ENCODE measurements at places on chromosomes 11 and 22.

GRCh38 chr22:23549198-23549595 lies 30.9 kb downstream of the IGLL1 start:
- no peak for DNase-seq

DNA sequence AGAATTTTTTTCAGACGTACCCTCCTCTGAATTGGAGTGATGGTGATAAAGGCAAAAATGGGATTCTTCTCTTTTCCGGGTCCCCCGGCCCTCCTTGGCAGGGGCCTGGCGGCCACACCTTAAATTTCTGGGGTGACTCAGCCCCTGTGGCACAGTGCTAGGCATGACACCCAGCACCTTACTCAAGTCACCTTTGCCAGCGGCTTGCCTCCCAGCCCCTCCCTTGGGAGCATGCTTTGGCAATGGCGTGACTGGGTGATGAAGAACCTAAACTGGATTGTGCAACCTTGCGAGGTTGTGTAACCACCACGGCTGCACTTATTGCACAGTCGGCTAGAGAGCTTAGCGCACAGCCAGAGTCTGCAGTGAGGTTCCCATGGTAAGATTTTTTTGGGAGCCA lies 16.2 kb upstream of the LDLRAD3 start:
- no peak for DNase-seq

GRCh38 chr11:81444297-81444696 lies 1289.4 kb downstream of the FAM181B start:
- no peak for DNase-seq

DNA sequence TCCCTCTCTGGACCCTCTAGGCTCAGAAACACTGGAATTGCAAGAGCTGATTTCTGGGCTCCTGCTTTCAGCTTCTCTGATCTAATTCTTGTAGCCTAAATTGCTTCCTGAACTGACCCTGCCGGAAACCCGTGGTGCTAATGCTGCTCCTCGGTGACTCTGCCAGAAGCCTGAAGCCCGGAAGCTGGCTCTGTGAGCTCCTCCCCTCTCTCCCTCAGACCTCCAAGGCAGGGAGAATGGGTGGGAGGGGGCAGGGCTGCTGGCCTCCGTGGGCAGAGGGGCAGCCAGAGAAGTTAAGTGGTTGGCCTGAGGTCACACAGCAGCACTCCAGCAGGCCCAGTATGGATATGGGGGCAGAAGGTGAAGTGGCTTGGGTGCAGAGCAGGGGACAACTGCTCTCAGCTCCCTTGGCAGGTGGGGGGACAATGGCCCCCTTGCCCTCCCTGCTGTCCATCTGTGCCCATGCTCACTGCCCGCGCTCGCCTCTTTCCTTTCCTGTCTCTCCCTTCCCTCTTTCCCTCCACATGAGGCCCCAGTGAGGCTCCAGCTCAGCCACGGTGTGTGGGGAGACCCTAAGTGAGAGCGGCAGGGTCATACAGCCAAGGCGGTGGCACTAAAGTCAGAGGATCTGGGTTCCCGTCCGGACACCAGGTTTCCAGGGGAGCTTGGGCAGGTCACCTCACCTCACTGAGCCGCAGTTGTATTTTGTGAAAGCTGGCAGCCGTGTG lies 16.2 kb downstream of the CAPN5 start:
- peak; percentile 78 for DNase-seq

- DNase-seq = peak; percentile 67
These were observed 369 bp downstream of the DGCR8 start for GRCh38 chr22:20080445-20080775.

DNA sequence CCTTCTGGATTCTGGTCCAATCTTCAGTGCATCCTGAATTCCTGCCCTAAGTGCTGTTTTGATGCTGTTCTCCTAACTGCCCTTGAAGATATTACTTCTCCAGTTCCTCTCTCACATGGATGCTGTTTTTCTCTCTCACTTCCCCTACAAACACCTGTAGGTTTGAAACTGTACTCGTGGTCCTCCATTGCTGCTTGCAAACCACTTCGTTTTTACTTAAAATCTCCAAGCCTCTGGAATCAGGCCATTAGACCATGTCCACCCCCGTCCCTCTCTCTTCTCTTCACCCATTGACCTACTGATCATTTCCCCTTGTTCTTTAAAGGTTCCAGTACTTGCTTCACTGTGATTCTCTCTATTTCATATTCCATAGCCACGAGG lies 988.1 kb downstream of the NTM start:
- no peak for DNase-seq

DNA sequence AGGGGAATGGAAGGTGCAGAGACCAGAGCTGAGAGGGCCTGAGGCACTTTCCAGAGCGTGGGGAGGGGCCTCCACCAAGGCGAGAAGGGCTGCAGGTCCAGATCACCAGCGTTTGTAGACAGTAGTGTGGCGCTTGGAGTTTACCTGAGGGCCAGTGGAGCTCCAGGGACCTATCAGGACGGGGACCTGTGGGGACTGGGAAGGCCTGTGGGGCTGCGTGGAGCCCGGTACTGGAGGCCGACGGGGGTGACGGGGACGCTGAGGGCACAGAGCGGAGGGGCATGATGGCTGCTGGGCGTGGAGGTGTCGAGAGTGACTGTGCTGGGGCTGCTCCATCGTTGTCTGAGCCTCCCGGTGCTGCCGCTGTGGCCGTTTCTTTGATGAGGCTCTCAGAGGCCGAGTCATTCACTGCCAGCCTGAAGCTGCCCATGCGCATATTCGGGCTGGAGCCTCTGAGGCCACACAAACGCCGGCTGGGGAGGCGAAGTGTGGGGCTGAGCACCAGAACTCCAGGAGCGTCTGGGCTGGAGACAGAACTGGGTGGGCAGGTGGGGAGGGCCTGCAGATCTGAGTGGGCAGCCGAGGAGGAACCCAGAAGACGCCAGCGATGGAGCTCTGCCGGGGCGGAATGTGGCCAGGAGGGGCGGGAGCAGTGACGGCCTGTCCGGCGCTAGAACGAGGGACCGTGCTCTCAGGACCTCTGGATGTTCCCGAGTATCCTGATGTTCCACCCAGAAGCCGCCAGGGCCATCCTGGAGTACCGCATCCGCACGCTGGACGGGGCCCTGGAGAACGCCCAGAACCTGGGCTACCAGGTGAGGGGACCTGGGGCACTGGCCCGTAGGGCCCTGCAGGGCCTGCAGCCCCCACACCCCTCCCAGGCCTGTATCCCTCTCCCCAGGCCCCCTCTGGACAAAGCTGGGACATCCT lies 2.6 kb downstream of the PGGHG start:
- no peak for DNase-seq

DNA sequence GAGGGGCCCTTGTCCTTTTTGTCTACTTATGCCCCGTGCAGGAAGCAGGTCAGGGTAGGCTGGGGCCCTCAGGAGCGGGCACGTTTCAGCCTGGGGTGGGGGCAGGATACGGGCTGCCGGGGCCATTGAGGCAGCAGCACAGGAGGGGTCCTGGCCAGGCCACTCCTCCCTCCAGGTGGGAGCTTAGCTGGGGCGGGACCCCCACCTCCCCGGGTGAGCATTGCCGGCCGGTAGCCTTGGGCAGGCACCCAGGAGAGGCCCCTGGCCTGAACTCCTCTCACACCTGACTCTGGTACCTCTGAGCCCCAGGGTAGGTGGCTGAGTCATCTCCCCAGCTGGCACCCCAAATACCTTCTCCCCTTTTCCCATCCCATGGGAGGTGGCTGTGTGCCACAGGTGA lies 5.0 kb upstream of the MUC6 start:
- DNase-seq = no peak

GRCh38 chr11:116707746-116708145 lies 65.0 kb downstream of the BUD13 start:
- DNase-seq = no peak

DNA sequence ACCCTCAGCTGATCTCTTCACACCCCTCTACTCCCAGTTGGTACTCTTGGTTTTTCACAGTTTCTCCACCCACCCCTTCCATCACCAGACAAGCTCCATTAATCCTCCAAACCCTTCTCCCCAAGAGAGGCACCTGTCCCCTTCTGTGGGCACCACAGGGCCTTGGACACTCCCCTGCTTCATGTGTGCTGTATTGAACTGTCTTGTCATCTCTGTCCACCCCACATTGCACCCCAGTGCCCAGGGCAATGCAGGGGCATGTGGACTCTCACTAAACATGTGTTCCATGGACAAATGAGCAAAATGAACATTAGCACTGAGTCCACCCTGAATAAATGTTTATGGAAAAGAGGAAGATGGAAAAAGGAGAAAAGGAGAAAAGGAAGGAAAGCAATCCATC lies 181.4 kb downstream of the BCR start:
- no peak for DNase-seq

GRCh38 chr11:64456509-64457320 lies 97.8 kb downstream of the RPS6KA4 start:
- DNase-seq = no peak

- no peak for DNase-seq
These were observed 40.0 kb downstream of the DUSP8 start for GRCh38 chr11:1532014-1532586.

DNA sequence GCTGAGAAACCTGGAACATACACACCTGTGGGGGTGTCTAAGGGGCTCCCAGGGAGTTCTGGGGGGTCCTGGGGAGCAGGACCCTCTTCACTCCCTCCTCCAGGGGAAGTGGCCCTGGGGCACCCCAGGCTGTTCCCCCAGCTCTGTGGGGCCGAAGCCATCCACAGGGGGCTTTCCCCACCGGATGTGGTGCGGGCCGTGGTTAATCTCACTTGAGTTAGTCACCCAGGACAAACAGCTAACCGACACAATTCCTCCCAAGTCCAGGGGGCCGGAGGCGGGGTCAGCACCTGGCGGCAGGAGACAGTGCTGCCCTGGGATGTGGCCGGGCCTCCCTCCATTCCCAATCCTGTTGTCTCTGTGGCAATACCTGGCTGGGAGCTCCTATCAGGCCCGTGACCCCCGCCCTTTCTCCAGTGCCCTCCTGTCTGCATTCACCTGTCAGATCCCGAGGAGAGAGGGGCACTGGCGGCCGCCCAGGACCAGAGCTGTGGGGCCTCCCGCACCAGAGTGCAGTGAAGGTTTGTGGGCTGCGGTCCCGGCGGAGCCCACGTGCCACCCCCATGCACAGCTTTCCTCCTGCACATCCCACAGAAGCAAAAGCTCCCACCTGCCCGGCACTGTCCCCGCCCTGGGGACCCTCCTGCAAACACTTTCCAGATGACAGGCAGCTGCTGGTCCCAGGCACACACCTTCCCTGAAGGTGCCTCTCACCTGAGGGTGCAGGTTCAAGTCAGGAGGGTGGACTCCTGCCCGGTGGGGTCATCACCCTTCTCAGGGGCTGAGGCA lies 5.2 kb upstream of the MUC5AC start:
- peak; percentile 64 for DNase-seq

- peak; percentile 73 for DNase-seq
These were observed 9.0 kb upstream of the HIKESHI start for GRCh38 chr11:86292912-86293616.

DNA sequence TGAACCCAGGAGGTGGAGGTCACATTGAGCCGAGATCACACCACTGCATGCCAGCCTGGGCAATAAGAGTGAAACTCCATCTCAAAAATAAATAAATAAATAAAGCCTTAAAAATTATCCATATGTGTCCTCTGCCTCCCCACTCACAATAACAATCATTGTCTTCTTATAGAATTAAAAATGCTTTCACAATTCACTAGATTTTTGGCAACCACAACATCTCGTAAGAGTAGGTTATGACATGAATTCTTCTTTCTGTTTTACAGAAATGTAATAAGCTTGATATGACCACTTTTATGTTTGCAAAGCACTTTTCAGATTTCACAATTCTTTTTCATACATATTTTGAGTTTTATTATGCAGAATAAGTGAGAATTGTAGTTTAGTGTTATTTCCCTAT lies 54.5 kb upstream of the HSPA8 start:
- no peak for DNase-seq

DNA sequence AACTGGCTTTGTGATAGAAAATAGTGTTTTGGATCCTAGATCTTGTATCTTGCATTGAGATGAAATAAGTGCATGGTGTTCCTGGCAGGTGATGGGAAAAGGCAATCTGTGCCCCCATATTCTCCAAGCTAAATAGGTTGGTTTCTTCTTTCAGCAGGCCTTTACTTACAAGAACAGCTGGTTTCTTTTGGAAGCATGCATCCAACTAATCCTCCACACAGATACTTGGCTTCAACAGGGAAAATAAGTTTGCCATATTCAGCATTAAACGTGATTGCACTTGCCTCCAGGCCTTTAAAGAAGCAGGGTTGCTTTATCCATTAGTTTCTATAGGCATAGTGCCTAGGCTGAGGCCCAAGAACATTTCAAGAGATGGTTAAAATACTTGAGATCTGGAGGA lies 59.9 kb downstream of the APIP start:
- DNase-seq = no peak

GRCh38 chr22:40674274-40674673 lies 5.0 kb upstream of the MCHR1 start:
- no peak for DNase-seq

GRCh38 chr11:122832721-122833470 lies 5.4 kb upstream of the CRTAM start:
- no peak for DNase-seq

DNA sequence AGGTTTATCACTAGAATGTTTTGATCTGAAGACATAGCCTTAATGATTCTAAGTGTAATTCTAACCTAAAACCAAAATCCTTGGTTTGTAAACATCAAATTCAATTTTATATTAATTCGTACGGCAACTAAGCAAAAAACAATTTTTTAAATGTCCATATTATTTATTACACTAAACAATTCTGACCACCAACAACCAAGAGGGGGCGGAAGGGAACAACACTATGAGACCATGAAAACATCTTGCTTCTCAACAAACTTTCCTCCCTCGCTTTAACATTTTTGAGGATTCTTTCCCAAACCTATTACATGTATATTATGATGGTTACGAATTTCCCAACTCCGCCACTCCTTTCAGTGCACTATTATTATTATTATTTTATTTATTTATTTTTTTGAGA lies 6.5 kb upstream of the UCP2 start:
- no peak for DNase-seq

- no peak for DNase-seq
These were observed 665.3 kb downstream of the OPCML start for GRCh38 chr11:132866783-132867545.

- DNase-seq = no peak
These were observed 24.1 kb downstream of the MRGPRD start for GRCh38 chr11:68956547-68957254.

GRCh38 chr11:134932761-134933160 lies 520.7 kb upstream of the B3GAT1 start:
- DNase-seq = no peak

DNA sequence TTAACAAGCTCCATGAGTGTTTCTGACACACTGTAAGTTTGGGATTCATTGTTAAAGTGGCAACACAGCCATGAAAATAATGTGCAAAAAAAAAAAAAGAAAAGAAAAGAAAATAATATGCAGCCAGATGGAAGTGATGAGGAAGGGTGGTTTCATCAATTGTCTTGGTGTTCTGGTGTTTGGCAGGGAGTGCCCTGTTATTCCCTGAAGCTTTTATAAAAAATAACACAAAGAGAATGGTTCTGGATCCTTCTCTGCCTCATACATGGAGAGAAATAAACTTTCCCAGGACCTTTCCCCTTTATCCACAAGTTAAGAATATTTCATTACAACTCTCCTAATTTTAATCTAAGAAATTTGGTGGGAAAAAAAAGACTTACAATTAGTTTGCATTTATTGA lies 16.7 kb downstream of the AMOTL1 start:
- no peak for DNase-seq

- DNase-seq = no peak
These were observed 110.0 kb upstream of the KIRREL3 start for GRCh38 chr11:127110542-127110941.

GRCh38 chr11:66056501-66056900 lies 4.3 kb downstream of the SF3B2 start:
- DNase-seq = no peak

Data from activated naive CD4-positive, alpha-beta T cell treated with anti-CD3 and anti-CD28 coated beads for 36 hours (primary cell).